Fibroblast of lung (primary cell): ENCODE measurements at places on chromosomes 3 and 15. TPM values are rescaled to one million over a fixed set of nuclear protein-coding genes. Genes with fewer than 3 reads are reported as not detected.

DNA sequence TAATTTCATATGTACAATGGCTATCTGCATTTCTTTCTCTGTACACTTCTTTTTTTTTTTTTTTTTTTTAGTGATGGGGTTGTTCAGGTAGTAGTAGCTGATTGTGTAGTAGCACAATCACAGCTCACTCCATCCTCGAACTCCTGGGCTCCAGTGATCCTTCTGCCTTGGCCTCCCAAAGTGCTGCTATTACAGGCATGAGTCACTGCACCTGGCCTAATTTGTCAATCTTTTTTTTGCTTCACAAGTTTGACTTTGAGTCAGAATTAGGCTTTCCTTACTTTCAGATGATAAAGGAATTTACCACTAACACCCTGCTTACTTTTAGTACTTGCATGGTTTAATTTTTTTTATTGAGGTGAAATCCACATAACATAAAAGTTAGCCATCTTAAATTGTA lies 28.0 kb downstream of the MAP1A start:
- DNase-seq: no peak

DNA sequence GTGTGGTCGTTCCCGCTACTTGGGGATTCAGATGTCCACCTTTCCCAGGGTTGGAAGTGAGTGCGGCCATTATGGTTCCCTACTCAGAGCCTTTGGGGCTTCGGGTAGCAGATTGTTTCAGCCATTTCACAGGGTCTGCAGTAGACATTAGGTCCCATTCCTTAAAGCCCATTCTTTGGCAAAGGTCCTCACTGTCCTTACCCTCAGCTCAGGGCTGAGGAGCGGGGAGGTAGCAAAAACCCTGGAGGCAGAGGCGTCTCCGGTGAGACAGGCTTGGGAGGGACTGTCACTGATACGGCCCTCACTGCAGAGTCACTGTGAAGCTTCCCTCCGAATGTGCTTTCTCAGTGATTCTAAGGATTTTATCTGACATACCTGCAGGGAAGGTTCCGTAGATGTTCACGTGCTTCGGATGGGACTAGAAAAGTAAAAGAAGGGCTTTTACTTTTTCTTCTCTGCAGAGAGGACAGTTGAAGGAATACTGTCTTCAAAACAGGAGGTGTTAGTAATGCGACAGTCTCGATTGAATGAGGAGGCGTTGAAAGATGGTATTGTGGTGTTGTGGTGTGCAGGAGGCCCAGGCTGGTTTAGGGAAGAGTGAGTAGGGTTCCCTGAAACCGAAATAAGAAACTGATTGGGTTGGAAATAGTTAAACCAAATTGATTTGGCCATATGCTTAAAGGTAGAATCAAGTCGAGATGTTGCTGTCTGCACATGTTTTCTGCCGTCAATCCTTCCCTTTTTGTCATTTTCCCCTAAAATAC lies 630 bp downstream of the ATP6V1A start:
- no peak for DNase-seq

- no peak for DNase-seq
These were observed 58.8 kb downstream of the NCEH1 start for GRCh38 chr3:172651936-172652625.

DNA sequence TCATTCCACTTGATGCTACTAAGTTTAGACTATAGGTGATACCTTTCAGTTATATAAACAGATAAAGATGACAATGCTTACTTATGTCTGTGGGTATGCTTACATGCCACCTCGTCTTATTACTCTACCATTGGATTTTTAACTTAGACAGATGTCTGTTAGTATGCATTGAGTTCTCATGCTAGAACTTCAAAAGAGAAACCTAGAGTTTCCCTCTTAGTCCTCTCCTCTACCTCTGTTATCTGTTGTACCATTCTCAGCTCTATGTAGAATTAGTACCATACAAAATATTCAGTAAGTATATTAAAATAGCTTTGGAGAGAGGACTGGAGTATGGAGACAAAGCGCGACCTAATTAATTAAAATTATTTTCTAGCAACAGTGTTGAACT lies 111.3 kb downstream of the BBX start:
- no peak for DNase-seq

DNA sequence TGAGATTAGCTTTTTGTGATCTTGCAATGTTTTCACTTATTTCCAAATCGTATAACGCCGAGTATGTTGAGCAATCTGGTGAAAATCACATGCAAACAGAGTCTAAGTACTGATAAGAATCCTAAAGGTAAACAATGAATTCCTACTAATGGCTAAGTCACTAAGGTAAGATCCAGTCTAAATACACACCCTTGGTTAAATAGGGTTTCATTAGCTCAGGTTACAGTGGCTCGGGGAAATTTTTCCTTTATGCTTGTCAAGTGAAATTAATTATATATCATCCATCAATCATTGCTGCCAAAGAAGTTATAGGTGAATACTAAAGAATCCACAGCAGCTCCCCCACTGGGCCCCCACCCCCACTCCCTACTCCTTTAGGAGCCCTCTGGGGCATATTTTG lies 139.3 kb downstream of the SOX2 start:
- DNase-seq: peak; percentile 5

DNA sequence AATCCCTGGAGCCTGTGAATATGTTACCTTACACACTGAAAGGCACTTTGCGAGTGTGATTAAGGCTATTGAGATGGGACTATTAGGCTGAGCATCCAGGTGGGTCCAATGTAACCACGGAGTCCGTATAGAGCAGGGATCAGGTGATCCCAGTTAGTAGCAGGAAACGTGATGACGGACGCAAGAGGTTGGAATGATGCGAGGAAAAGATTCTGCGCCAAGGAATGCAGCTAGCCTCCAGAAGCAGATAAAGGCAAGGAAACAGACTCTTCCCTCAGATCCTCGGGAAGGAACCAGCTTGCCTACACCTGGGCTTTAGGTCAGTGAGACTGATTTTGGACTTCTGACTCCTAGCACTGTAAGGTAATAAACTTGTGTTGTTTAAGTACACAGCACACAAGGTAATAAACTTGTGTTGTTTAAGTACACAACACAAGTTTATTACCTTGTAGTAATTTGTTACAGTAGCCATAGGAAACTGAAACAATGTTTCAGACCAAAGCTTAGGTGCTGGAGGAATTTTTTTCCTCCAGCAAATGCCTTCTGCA lies 125.0 kb downstream of the CHST2 start:
- no peak for DNase-seq

The MELTF gene
- total RNA-seq: 5.0 and 9.2 TPM in 2 replicates

The C2CD4A gene
- not detected in 2 replicates for total RNA-seq
